Myocyte (in vitro differentiated cells): ENCODE measurements at places on chromosomes 4 and X. TPM values are rescaled to one million over a fixed set of nuclear protein-coding genes. Genes with fewer than 3 reads are reported as not detected.

NAAA gene
- 41.4 and 49.4 TPM in 2 replicates for total RNA-seq

AMMECR1 gene
- total RNA-seq, result 12.5 and 17.4 TPM in 2 replicates

SPARCL1 gene
- 0.26 and 0.80 TPM in 2 replicates for total RNA-seq

DNA sequence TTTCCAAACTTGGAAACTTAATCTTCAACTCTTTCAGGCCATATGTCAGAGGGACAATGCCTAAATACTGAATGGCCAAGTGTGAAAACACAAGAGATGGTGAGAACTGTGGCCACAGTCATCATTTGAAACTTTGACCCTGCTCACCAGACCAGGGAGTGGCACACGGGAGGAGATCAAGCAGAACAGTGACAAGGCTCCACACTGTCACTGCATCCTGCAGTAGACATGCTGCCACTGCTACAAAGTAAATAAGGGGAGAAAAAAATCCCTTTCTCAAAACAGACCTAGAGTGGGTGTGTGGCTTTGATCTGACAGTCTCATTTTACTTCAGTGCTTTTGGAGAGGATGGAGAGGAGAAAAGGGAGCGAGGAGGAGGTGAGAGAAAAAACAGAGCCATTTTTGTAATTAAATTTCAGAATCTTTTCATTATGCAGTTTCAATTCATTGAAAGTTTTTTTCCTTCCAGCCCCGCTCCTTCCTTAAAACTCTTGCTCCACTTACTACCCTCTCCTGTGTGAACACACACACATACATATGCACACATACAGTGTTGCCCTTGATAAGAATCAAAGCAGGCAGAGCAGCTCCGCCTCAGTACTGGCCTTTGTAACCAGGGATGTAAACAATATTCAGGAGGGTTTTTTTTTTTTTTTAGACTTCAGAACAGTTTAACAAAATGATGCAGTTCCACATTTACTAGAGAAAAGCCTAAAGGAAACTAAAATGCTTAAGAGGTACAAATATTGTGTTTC, 34.4 kb downstream of the NEXMIF start:
- DNase-seq, result no peak

- peak; percentile 75 for DNase-seq
These were observed 808 bp downstream of the PRDM5 start for GRCh38 chr4:120921456-120922380.

DNA sequence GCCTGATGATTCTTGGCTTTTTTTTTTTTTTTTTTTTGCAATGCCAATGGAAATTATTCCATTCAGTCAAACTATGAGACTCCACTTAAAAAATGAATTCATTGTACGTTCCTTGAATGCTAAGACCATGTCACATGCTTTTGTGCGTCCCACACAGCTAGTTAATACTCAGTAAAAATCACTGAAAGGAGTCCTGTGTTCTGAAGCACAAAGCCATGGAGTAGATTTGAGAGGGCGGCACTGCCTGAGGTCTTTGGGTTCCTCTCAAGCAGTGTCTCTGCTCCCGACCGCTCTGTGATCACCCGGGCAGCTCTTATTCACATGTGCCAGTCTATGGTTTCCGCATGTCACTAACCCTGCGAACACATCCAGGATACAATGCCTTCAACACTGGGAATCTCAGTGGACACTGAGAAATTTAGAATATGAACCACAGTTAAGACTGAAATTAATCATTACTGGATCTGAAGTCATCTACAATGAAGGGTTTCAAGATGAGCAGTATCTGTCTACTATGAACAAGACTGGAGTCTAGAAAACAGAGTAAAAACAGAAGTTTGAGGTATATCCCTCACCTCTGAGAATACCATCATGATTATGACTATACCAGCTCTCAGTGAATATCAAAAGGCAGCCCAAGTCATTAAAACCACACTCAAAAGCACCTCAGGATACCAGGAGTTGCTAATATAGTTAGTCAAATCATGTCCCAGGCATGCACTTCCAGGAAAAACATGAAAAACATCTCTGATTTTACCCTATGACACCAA, 193.0 kb downstream of the MGST2 start:
- DNase-seq, result no peak

DNA sequence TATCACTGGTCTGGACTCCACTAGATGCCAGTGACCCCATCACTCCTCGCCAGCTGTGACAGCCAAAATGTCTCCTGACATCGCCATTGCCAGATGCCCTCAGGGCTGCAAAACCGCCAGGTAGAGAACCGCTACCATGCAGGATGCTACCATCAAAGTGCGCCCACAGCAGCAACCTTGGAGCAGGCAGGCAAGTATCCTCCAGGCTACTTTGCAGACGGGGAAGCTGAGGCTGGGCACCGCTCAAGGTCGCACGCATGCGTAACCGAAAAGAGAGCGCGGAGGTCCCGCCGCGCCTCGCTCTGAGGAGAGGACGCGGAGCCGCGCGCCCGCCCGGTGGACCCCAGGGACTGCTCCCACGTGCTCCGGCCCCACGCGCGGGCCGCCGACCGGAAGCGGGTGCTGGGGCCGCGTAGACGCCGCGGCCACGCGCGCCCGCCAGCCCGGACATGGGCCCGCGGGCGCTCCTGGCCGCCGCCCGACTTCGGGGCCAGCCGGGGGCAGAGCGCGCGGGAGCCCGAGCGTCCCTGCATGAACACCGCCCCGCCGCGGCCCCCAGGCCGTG, at the start of gene STS:
Gene STS (plus strand): TSS at position 300 of the 565 bp plus-strand sequence. CDS start 105,488 bp downstream, outside the sequence.
- DNase-seq, result peak; percentile 24
